ENCODE measurements at places on chromosomes 1 and 21. TPM values are rescaled to one million over a fixed set of nuclear protein-coding genes. Genes with fewer than 3 reads are reported as not detected.

- no peak for DNase-seq
- no peak overlapping the region for H3K27ac ChIP-seq
- no peaks in the 10 kb centered on the region for H3K36me3 ChIP-seq
- H3K4me1 ChIP-seq, result no peaks in the 10 kb centered on the region
- no peaks in the 10 kb centered on the region for H3K27me3 ChIP-seq
- no peak overlapping the region for H3K4me3 ChIP-seq
Observed at GRCh38 chr1:40870135-40870728, 8.1 kb upstream of the CITED4 start.

- no peaks in the 10 kb centered on the region for H3K36me3 ChIP-seq
- H3K4me1 ChIP-seq, result peaks cover 25% of the 10 kb centered on the region
- peak overlapping the region; percentile 19 for H3K4me3 ChIP-seq
- no peaks in the 10 kb centered on the region for H3K27me3 ChIP-seq
- no peak for DNase-seq
Observed at GRCh38 chr1:174965362-174966007, 34.3 kb upstream of the CACYBP start.

DNA sequence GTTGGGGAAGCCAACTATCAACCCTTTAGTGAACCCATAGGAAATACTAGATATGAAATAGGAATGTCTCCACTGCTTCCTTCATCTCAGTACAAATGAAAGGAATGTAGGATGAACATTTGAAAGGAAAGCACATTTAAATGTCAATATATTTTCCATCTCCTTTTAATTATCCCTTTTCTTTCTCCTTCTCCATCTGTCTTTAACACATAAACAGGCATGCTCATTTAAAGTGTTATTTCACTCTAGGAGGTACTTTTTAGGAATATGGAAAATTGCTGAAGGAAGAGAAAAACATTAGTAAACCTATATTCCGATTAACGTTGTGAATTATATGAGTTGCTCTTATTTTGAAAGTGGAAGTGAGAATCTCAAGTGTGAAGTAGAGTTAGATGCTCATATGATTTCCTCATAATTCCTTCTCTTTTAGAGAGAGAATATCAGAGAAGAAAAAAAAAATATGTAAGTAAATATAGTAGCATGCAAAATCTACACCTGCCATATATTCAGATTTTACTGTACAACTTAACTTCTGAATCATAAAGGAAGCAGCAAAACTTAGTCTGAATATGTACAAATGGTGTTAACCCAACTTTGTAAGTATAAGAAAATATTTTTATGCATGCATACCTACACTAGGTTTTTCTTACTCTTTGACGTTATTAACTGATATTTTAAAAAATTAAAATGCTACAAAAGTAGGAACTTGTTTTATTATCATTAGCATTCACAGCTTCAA lies 406.9 kb upstream of the B3GALT2 start:
- no peak for DNase-seq
- no peak overlapping the region for H3K4me3 ChIP-seq
- no peaks in the 10 kb centered on the region for H3K4me1 ChIP-seq
- no peaks in the 10 kb centered on the region for H3K36me3 ChIP-seq
- no peak overlapping the region for H3K27ac ChIP-seq

- DNase-seq, result no peak
- H3K4me1 ChIP-seq, result no peaks in the 10 kb centered on the region
- no peaks in the 10 kb centered on the region for H3K27me3 ChIP-seq
- H3K4me3 ChIP-seq, result no peak overlapping the region
Observed at GRCh38 chr1:247578946-247579460, 9.2 kb upstream of the OR2G2 start.

DNA sequence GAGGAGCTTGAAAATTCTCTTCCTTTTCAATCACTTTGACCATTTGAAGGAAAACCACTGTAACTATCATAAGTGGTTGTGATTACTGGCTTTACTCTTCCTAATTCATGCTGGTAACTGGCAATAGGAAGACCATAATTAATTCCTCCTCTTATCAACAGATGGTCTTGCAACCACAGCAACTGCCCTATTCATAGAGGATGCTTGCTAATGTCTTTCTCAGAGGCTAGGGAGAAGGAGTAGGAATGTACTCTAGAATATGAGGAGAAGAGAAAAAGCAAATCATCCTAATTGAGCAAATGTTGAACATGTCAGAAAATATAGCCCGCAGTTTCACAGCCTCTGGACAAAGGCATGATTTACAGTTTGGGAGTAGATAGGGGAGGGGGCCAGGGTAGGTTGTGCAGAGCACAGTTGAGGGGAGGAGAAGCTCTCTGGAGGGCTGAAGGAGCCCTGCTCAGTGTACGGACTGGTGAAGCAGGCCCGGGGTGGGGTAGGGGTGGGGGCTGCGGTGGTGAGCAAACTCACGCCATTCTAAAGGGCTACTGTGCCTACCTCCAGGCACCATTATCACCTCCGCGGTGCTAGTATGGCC lies 192.9 kb downstream of the PCP4 start:
- H3K4me1 ChIP-seq, result no peaks in the 10 kb centered on the region
- DNase-seq, result no peak
- no peak overlapping the region for H3K4me3 ChIP-seq
- no peak overlapping the region for H3K27ac ChIP-seq
- peaks cover 3% of the 10 kb centered on the region for H3K27me3 ChIP-seq
- H3K36me3 ChIP-seq, result no peaks in the 10 kb centered on the region

DNA sequence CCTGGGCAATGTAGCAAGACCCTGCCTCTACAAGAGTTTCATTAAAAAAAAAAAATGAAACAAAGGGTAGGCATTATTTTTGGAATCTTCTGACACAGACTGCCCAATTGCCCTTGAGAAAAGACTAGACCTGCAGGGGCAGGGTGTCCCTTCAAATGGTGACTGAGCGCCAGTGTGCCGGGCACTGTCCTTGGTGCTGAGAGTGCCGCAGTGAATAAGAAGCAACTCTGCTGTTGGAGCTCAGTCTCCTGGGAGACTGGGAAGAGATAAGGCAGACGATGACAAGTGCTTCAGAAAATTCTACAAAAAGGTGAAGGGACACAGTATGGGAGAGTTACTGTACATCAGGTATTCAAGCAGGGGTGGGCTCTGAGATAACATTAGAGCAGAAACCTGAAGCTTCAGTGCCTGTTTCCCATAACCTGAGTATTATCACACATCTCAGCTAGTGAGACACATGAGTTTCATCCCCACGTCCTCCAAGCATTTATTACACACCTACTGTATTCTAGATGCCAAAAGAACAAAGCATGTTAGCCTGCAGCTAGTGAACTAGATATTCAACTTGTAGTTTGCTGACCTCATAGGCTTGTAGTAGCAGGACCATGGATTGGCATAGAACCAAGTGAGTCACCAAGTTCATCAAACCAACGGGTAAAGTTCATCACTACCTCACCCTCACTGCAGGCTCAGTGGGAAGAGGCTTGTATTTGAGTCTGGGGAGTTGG lies 18.4 kb upstream of the RPL11 start:
- no peak overlapping the region for H3K4me3 ChIP-seq
- H3K4me1 ChIP-seq, result no peaks in the 10 kb centered on the region
- H3K36me3 ChIP-seq, result no peaks in the 10 kb centered on the region
- H3K27ac ChIP-seq, result no peak overlapping the region
- no peak for DNase-seq
- no peaks in the 10 kb centered on the region for H3K27me3 ChIP-seq

GRCh38 chr1:234125283-234125682 lies 220.8 kb downstream of the SLC35F3 start:
- H3K4me3 ChIP-seq, result no peak overlapping the region
- no peak overlapping the region for H3K27ac ChIP-seq
- no peaks in the 10 kb centered on the region for H3K36me3 ChIP-seq
- DNase-seq, result no peak
- H3K4me1 ChIP-seq, result no peaks in the 10 kb centered on the region

DNA sequence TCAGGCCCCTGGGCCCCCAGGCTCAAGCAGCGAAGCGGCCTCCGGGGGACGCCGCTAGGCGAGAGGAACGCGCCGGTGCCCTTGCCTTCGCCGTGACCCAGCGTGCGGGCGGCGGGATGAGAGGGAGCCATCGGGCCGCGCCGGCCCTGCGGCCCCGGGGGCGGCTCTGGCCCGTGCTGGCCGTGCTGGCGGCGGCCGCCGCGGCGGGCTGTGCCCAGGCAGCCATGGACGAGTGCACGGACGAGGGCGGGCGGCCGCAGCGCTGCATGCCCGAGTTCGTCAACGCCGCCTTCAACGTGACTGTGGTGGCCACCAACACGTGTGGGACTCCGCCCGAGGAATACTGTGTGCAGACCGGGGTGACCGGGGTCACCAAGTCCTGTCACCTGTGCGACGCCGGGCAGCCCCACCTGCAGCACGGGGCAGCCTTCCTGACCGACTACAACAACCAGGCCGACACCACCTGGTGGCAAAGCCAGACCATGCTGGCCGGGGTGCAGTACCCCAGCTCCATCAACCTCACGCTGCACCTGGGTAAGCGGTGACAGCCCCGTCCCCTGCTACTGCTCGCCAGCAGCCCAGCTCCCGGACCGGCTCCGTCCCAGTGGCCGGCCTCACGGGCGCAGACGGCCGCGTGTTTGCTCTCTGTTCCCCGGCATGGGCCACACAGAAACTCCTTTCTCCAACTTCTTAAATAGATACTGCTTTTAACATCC lies 539 bp downstream of the LAMC1 start:
- peaks cover 5% of the 10 kb centered on the region for H3K4me1 ChIP-seq
- no peaks in the 10 kb centered on the region for H3K27me3 ChIP-seq
- peak overlapping the region; percentile 83 for H3K4me3 ChIP-seq

DNA sequence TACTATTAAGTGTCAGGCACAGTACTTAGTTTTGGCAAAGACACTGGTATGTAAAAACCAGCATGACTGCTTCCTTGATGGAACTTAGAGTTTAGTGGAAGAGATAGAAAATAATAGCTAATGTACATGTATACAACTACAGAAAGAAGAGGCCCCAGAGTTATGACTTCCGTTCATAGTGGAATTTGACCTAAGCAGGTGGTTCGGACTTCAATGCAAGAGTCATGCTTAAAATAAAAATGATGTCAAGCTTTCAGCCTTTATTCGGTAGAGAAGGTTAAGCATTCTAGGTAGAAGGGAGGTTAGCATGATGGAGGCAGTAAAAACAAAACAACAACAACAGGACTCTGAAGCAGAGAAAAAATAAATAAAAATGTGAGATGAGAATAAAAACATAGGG lies 165.9 kb downstream of the KCNT2 start:
- H3K27me3 ChIP-seq, result no peaks in the 10 kb centered on the region
- H3K36me3 ChIP-seq, result no peaks in the 10 kb centered on the region
- DNase-seq, result no peak

- no peaks in the 10 kb centered on the region for H3K36me3 ChIP-seq
- DNase-seq, result no peak
- peaks cover 15% of the 10 kb centered on the region for H3K4me1 ChIP-seq
- peaks cover 13% of the 10 kb centered on the region for H3K27me3 ChIP-seq
- peak overlapping the region; percentile 88 for H3K27ac ChIP-seq
- peak overlapping the region; percentile 95 for H3K4me3 ChIP-seq
Observed at GRCh38 chr1:2412773-2413494, 570 bp upstream of the PEX10 start.

- no peak overlapping the region for H3K27ac ChIP-seq
- H3K4me1 ChIP-seq, result no peaks in the 10 kb centered on the region
- no peak for DNase-seq
- H3K27me3 ChIP-seq, result no peaks in the 10 kb centered on the region
- no peak overlapping the region for H3K4me3 ChIP-seq
- H3K36me3 ChIP-seq, result no peaks in the 10 kb centered on the region
Observed at GRCh38 chr1:218683242-218683641, 338.1 kb downstream of the TGFB2 start.

GRCh38 chr21:42531771-42532170 lies 18.1 kb downstream of the SLC37A1 start:
- H3K27me3 ChIP-seq, result no peaks in the 10 kb centered on the region
- H3K4me1 ChIP-seq, result no peaks in the 10 kb centered on the region
- no peak overlapping the region for H3K27ac ChIP-seq
- H3K36me3 ChIP-seq, result no peaks in the 10 kb centered on the region

DNA sequence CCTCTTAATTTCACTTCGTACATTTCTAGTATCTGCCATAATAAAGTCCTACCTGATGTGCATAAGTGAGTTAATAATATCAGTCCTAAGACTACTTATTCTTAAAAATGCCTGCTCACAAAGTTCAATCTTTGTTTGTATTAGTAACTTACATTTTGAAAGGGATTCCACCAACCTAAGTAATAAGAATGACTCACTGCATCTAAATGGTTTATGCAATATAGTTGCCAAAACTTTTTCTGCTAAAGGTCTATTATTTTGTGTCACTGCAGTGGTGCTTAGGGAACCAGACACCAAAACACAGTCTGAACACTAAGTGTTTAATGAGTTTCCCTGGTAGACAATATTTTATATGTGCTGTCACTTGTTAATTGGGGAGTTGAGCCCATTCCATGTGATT lies 1.8 kb downstream of the ZNF669 start:
- no peak for DNase-seq
- H3K4me1 ChIP-seq, result no peaks in the 10 kb centered on the region
- H3K4me3 ChIP-seq, result no peak overlapping the region
- no peak overlapping the region for H3K27ac ChIP-seq
- H3K36me3 ChIP-seq, result peaks cover 7% of the 10 kb centered on the region

DNA sequence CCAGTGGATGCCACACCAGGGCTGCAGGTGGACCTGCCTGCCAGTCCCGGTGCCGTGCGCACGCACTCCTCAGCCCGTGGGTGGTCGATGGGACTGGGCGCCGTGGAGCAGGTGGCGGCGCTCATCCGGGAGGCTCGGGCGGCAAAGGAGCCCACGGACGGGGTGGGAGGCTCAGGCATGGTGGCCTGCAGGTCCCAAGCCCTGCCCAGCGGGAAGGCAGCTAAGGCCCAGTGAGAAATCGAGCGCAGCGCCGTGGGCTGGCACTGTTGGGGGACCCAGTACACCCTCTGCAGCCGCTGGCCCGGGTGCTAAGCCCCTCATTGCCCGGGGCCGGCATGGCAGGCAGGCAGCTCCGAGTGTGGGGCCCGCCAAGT lies 1171.8 kb upstream of the B3GALT2 start:
- no peaks in the 10 kb centered on the region for H3K4me1 ChIP-seq
- H3K27me3 ChIP-seq, result no peaks in the 10 kb centered on the region
- DNase-seq, result no peak
- H3K36me3 ChIP-seq, result no peaks in the 10 kb centered on the region
- no peak overlapping the region for H3K4me3 ChIP-seq

DNA sequence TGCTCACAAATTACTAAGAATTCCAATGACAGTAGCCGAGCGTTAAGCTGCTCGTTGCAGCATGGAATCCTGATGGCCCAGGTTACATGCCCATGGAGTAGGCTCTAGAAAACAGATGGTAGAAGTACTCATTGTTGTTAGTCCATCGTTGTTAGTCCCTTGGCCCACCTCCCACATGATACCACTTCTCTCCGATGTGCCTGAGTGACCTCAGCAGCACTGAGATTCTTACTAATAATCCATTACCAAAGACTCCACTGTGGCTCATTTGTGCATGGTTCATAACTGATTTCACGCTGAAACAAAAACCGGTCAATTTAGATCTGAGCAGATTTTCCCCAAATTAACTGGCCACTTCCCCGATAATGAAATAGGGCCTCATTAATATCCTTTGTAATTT lies 772.3 kb upstream of the CXADR start:
- no peaks in the 10 kb centered on the region for H3K36me3 ChIP-seq

Gene SH2D2A
- 4.6 TPM for total RNA-seq

Gene PADI3
- total RNA-seq, result not detected

Gene CTSK
- 204 TPM for total RNA-seq

Gene HHIPL2
- 0.59 TPM for total RNA-seq

Gene LCE3E
- not detected for total RNA-seq

Gene RYR2
- total RNA-seq, result 0.16 TPM
